ENCODE measurements at places on chromosomes 2 and 18.
A peak's percentile ranks its signal among the peaks of the same experiment; 100 is the strongest.

DNA sequence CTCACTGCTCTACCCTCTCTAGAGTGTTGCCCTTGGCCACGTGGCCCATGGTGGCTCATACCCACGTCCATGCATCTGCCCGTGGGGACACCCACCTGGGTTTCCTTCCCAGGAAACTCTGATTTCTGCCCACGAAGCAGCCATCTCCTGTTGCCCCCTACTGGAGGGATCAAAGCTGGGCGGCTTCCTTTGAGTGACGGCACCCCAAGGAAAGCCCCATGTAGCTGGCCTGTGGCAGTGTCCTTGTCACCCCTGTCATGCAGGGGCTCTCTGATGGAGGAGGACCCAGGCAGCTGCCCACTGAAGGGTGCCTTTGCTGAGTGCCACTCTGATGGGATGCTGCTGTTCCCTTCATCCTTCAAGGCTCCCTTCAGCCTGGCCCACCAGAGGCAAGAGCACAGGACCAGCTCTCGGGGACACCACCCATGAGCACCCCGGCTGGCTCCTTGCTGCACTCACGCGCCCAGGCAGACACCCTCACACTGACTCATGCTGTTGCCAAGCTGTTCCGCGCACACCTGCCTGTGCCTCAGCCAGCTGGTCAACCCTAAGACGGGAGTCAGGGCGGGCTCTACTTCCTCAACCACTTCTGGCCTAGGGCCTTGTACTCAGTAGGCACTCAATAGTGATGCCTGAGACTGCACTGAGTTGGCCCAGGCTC, 101.1 kb downstream of the CTIF start:
- no peak for DNase-seq

- DNase-seq: no peak
These were observed 3.7 kb downstream of the TMEM37 start for GRCh38 chr2:119435081-119435952.

DNA sequence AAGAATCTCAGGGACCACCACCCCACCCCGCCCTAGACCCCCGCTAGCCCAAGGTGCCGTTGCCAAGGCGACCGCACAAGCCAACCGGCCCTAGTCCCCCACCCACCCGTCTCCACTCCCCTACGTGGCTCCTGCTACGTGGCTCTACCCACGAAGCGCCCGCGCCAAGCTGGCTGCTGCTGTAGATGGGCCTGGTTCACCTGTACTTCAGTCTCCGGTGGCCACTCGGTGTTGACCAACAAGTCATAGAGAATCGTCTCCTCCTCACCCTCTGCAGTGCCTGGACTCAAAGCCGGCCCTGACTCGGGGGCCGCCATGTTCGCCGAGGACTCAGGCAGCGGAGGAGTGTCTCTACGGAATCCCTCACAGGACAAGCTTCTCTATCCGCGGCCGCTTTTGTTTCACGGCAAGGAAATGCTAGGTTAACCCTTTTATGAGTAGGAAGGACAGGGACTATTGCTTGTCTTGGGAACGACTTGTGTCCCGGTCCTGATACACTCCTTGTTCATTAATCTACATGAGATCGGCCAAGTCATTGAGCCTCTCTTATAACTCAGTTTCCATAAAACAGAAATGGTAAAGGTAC, at the start of gene NBAS:
Gene NBAS (minus strand): TSS at position 347 of the 586 bp plus-strand sequence. CDS start 30 bp downstream, at position 317.
- DNase-seq: peak; percentile 64

DNA sequence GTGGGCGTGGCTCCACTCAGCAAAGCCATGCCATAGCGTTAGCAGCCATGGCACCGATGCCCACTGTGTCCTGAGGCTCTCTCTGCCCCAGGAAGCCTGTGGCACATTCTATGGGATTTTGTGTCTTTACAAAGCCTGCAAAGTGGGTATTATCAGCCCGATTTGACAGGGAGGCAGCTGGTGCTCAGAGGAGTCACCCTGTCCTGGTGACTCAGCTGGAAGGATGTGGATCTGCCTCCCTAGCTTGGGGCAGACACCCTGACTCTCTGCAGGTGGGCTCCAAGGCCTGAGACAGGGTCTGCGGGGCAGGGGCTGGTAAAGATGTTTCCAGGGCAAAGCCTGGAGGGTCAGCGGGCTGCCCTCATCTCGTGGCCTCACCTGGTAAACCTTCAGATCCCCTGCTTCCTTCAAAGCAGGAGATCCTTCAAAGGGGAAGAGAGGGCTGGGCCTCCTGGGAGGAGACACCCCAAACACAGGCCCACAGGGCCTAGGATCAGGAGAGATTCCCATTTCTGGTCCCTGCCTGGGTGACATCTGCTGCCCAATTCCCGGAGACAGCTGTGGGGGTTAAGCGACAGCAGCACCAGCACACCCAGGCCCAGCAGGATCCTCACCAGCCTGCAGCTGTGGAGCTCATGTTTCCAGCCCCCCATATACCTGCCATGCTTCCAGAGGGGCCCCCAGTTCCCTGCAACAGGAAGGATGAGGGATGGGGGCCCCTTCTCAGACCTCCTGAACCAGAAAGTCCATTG, 3.0 kb upstream of the ASB1 start:
- DNase-seq: no peak

DNA sequence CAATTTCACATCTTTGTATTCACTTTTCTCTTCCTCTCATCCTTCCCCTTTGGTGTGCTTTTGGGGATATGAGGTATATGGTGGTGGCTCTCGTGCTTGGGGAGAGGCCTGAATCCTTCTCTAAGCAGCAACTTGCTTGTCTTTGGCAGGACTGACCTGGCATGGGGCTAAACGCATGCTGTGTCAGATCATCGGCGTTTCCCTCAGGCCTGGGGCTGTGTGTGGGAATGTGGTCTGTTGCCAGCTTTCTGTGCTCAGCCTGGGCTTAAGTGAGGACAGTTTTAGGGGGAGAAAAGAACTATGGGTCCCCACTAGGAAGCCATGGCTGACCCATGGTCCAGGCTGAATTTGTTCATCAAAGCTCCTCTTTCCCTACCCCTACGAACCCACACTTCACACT, 60.7 kb downstream of the TET3 start:
- no peak for DNase-seq

GRCh38 chr2:12613137-12613835, 103.5 kb upstream of the TRIB2 start:
- DNase-seq: no peak

- peak; percentile 87 for DNase-seq
These were observed 177.1 kb upstream of the HAAO start for GRCh38 chr2:42969231-42970150.
